SJSA1 (cell line): ENCODE measurements at places on chromosomes 6 and 20. TPM values are rescaled to one million over a fixed set of nuclear protein-coding genes. Genes with fewer than 3 reads are reported as not detected.

The HLA-DQA1 gene
- not detected in 2 replicates for total RNA-seq

The TNXB gene
- 0.66 TPM in 1 of 2 replicates, not detected in the other for total RNA-seq

GRCh38 chr6:167221400-167222201, 63.8 kb upstream of the GPR31 start:
- DNase-seq = no peak

DNA sequence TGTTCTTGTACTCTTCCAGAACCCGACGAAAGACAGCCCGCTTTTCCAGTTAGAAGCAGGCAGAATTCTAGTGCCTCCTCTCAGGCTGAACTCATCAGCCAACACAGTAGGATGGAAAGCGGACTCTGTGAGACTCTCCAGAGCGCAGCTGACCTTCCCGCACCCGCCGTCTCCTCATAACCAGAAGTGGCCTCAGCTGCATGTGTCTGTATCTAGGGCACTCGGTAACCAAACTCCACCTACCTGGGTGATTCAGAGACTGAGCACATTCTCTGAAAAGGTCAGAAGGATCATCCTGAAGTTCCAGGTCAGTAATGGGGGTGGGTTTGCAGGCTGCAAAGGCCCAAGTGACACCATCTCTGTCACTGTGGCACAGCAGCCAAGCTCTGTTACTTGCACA, 66.7 kb upstream of the NFATC2 start:
- no peak for DNase-seq
